T-helper 9 cell (primary cell): ENCODE measurements at places on chromosomes 4 and X.

- no peak for DNase-seq
These were observed 2.2 kb downstream of the SLAIN2 start for GRCh38 chr4:48343551-48343950.

- DNase-seq = no peak
These were observed 20.7 kb downstream of the ZNF280C start for GRCh38 chrX:130247996-130248395.

- no peak for DNase-seq
These were observed 317.1 kb upstream of the PABPC4L start for GRCh38 chr4:134518574-134519217.

DNA sequence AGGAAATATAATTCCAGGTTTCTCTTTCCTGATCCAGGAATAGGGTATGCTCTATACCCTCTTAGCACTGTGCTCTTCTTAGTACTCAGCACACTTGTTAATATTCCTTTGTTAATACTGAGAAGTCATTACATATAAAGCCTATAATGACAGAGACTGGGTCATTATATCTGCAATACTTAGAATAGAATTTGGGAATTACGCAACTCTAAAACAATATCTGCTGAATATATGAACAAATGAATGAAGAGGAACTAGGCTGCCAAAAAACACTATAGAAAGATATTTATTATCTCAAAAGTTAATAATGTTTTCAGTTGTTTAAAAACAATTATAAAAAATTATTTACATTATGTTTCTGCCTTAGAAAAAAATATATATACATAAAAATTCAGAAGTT lies 36.4 kb upstream of the ANKRD50 start:
- DNase-seq = no peak

GRCh38 chrX:107452581-107452980 lies 3.1 kb downstream of the FRMPD3 start:
- DNase-seq = no peak

DNA sequence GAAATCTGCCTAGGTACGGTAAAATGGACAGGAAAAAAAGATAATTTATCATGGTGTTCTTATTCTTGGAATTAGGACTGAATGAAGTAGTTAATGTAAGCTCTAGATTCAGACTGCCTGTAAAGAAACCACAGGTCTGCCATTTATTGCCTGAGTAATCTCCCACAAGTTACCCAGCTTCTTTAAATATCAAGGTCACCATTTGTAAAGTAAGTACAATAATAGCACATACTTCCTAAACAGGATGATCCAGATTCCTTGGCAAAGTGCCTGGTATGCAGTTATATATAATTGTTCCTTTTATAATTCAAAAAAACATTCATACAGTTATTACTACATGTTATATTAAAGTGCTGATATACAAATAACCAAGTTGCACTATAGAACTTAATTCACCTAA lies 368.6 kb downstream of the HNRNPD start:
- DNase-seq = no peak

- DNase-seq = no peak
These were observed 1009.8 kb downstream of the ADGRL3 start for GRCh38 chr4:62209757-62210485.

DNA sequence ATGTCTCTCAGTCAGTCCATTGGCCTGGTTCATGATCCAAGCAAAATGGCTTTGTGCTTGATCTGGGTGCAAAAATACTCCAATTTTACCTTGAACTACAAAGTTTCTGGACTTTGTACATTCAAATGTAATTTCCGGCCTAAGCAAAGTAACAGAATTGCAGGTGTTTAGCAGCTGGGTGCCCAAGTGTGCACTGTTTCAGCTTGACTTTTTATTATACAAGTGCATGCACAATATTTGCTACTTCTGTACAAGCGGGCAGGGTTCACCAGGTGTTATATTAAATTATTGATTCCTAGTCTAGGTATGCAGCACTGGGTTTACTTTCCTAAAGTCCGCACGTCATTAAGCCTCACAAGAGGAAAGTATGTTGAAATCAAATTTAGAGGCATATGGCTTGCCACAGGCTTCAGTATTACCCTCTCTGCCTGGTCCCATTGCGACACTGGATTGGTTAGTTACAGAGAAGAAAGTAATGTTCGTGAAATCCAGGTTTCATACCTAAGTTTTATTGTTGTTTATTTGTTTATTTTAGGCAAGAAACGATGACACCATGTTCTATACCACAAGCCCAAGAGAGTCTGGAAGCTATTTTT lies 376.9 kb upstream of the CTSO start:
- no peak for DNase-seq

DNA sequence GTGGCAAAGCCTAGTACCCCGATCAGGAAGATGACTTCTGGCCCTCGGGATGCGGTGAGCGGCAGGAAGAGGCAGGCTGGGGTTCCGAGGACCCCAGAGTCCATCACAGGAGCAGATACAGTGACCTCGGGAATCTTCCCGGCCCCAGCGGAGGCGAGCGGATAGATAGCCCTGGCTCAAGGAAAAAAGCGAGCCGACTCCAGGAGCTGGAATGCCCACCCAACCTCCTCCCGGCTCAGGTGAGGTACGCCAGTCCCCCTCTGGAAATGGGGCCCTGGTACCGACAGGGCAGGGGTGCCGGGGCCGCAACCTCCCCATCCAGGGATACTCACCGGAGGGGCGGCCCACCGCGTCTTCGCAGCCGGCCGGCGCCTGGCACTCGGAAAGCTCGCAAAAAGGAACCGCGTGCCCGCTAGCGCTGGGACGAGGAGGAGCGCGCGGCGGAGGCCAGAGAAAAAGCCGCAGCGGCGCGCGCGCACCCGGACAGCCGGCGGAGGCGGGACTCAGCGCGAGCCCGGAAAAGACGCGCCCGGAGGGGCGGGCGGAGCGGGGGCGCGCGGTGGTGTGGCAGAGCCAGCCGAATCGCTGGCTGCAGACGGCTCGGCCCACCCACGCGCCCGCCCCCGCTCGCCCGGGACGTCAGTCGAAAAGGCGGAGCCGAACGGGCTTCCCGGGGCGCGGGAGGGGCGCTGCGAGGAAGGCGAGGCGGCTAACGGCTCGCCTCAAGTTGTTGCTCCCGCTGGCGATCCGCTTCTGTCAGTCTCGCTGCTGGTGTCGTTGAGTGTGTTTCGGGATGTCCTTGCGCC lies at the start of gene ACSL4:
Gene ACSL4, minus strand, starts transcription at position 451 of the 806 bp plus-strand sequence. CDS start 49,894 bp downstream, outside the sequence.
- DNase-seq = peak; percentile 77

- no peak for DNase-seq
These were observed 17.1 kb upstream of the CPEB2 start for GRCh38 chr4:14985161-14985560.

- DNase-seq = no peak
These were observed 321.3 kb upstream of the CPXCR1 start for GRCh38 chrX:88425739-88426138.

GRCh38 chrX:135454816-135455215 lies 33.1 kb downstream of the SMIM10L2A start:
- DNase-seq = no peak

- DNase-seq = no peak
These were observed 41.5 kb upstream of the SMIM10 start for GRCh38 chrX:134949271-134949670.
